ENCODE measurements at places on chromosomes 4 and X.

GRCh38 chrX:131704136-131704695 lies 160.3 kb downstream of the OR13H1 start:
- DNase-seq = no peak

DNA sequence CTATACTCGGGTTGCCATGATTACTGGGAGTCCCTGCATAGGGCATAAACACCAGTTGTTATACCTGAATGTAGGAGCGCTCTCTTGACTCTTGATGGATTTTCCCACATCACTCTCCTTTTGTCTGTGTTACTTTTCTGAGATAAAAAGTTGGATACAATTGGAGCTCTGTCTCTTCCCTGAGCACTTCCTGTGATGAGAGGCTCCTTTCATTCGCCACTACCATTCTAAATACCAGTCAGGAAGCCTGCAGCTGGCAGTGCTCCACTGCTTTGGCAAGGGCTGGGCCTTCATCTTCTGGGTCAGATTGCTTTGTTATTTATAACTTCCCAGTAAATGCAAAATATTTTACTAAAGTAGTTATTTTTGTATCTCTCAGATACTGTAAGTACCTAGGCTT lies 13.9 kb downstream of the TCEANC start:
- DNase-seq = no peak

DNA sequence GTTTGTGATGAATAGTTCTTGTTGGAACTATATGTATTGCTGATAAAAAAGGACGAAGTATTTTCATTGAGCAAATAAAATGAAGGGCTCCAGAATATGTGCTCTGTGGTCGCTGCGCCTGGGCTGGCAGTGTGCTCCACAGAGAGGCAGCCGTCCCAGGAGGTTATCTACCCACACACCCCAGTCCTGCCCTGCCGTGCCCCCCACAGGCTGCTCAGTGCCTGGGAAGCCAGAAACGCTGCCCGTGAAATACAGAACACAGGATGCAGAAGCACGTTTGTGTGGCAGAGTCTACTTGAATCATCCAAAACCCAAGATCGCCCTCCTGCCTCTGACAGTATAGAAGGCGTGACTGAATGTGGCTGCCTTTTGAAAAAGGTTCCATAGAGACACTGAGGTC lies 1.4 kb downstream of the CLDN22 start:
- DNase-seq = no peak

DNA sequence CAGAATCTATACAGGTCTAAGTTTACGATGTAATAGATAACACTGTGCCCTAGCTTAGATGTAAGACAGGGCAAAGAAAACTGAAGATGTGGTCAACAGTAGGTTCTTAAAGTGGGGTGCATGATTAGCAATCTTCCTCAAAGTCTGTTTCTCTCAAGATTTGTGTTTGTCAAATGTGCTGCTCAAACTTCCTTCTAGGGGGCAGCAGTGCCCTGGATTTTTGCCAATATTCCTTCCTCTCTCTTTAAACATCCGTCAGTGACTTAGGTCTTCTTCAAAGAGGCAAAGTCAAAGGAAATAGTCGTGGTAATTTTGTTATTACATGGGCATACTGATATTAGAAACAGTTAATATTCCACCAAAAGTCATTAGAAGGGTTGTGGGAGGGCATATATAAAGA lies 4.2 kb upstream of the PDHA2 start:
- DNase-seq = no peak

GRCh38 chr4:119478446-119479179 lies 150.0 kb downstream of the PDE5A start:
- no peak for DNase-seq

DNA sequence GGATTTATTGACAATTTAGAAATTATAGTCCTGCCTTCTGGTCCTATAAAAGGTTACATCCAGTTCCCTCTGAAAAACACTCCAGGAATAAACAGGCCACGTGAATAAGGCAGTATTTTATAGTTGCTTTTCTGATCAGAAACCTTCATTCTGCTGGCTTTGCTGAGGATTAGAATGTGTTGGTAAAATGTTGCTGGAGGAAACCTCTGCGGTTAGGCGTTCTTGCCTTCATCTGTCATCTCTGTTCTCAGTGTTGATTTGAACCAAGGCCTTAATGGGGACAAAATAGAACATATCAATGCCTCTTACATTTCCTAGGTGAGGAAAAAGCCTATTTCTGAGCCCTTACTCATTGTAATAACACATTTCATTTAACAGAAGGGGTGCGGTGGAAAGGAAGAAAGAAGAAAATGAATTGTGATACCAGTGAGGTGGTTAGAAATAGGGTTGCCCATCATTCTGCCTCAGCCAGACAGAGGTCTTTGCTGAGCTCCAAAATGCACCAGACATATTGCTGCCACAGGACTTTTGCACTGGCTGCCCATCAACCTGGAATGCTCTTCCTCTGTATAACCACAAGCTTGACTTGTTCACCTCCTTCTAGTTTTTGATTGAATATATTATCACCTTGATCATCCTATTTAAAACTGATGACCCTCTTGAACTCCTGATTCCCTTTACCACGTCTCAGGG lies 18.0 kb upstream of the SPARCL1 start:
- no peak for DNase-seq

DNA sequence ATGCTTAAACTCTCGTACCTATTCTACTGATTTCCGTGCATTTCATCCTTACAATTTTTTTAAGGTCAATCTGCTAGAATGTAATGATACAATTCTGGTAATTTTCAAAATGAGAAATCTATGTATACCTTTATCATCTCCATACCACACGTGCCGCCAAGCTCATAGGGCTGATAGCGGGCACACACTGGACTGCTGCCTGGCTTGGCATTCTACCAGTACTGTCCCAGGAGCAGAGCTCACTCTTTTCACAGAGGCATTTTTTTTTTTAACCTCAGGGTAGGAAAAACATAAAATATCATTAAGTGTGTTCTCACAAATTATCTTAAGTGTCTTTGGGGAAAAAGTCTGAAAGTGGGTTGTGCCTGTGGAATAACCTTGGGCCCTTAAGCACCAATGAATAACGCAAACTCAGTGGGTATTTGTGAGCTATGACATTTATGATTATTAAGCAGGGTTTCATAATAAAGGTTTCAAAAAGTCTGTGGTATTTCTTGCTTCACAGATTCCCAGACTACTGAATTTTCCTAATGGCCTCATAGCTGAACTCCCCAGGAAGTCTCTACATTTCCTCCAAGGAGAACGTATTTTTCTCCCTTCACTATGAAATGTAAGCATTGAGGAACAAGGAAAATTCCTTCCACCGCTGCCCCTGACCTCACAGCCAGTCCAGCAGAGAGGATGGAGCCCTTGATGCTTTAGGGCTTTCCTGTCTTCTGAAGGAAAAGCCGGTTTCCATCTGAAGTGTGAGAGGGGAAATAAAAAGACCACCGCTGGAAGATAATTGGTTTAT lies 125.2 kb downstream of the ELOVL6 start:
- DNase-seq = no peak

GRCh38 chr4:8310306-8310705 lies 40.8 kb downstream of the HTRA3 start:
- DNase-seq = no peak

DNA sequence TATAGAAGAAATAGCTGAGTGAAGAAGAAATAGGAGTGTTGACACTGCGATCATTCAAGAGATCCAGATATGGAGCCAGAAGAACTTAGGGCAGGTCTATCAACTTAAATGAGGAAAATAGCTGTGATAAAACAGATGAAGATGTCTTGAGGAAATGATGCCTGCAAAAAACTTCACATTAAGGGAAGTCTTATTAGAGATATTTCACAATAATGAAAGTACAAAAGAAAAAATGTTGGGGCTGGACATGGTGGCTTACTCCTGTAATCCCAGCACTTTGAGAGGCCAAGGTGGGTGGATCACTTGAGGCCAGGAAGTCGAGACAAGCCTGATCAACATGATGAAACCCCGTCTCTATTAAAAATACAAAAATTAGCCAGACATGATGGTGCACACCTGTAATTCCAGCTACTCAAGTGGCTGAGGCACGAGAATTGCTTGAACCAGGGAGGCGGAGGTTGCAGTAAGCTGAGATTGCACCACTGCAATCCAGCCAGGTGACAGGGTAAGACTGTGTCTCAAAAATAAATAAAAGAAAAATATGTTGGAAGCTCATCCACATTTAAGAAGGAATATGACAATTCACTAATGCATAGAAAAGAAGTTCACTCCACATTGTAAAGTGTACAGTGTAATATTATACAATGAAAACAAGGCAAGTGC lies 56.3 kb downstream of the PKD2 start:
- DNase-seq = no peak

GRCh38 chrX:153410373-153410772 lies 899 bp upstream of the ZFP92 start:
- no peak for DNase-seq

GRCh38 chr4:102764901-102765300 lies 4.1 kb upstream of the MANBA start:
- DNase-seq = no peak
